Foreskin keratinocyte (primary cell): ENCODE measurements at places on chromosomes 16 and 17. TPM values are rescaled to one million over a fixed set of nuclear protein-coding genes. Genes with fewer than 3 reads are reported as not detected.

Gene KRTAP2-1
- polyA plus RNA-seq: not detected in 2 replicates

- no peak for DNase-seq
Observed at GRCh38 chr16:4450931-4451519, 23.4 kb downstream of the NMRAL1 start.

- DNase-seq: no peak
Observed at GRCh38 chr17:35801583-35802224, 6.3 kb upstream of the MMP28 start.

DNA sequence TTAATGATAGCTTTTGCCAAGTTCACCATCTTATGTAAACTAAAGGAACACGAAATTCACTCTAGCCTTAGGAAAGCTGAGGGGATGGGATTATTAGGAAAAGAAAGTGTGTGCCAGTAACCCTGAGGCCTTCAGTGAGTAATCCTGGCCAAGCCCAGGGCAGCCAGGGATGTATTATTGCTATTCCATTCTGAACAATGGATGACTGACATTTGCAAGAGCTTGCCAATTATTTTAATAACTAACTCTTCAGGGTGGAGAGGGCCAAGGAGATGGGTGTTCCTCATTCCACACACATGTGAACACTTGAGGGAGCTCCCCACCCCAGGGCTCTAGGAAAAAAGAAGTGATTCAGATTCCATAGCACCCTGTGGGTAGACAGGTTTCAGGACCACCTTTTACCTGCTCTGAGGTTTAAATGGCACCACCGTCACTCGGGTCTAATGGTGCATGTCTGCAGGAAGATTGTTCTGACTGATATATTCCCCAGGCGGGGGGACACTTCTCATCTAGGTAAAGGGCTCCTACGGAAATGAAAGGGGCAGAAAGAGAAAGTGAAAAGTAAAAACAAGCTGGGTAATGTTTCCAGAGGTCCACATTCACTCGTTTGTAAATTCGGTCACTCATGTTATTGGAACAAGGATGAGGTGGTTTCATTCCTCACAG lies 41.5 kb downstream of the TK2 start:
- peak; percentile 97 for DNase-seq

Gene KREMEN2
- polyA plus RNA-seq: 10.7 and 14.5 TPM in 2 replicates

DNA sequence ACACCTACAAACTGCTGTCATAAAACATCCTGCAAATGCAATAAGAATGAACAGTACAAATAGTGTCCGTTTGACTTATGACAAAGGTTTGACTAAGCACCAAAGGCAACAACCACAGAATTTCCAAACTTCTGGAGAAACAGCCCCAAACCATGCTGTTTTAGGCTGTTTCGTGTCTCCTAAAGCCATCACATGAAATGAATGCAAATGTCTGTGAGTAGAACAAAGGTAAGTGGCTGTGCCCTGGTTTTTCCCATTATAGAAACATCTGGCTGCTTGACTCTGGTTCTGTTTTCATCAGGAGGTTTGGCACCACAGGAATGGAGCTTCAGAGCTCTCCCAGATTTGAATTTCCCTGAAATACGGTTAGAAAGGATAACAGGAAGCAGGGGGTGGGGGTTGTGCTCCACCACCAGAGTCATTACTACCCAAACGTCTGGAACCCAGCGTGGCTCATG lies 4.6 kb upstream of the EMP2 start:
- no peak for DNase-seq

GRCh38 chr16:69404275-69404805 lies 18.5 kb upstream of the TERF2 start:
- peak; percentile 85 for DNase-seq

- DNase-seq: no peak
Observed at GRCh38 chr17:79552824-79553223, 58.0 kb downstream of the RBFOX3 start.

DNA sequence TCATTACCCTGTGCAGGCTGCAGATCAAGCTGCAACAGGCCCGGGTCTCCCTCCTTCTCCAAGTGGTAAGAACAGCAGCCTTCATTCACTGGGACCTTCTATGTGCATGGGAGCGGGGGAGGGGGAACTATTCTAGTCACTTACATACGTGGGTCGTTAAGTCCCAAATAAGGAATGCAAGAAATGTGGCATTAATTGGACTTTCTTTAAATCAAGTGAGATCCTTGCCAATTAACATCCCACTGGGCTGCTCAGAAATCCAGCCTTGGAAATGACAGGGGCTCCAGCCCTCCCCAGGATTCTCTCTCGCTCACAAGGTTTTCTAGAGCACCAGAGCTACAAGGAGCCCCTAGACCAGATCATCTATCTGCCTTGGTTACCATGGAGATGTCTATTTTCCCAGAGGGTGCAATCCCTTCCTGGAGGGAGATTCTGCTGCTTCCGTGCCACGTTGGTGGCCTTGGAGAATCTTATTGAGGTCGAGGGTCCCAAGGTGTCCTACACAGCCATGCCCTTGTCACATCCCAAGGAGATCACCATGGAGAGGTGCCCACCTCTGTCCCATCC lies 5.2 kb upstream of the EIF1 start:
- DNase-seq: no peak

Gene KCNG4
- not detected in 2 replicates for polyA plus RNA-seq

Gene ATP1B2
- polyA plus RNA-seq: not detected in 2 replicates
